Fibroblast of villous mesenchyme (primary cell): ENCODE measurements at places on chromosomes 2 and 18.

DNA sequence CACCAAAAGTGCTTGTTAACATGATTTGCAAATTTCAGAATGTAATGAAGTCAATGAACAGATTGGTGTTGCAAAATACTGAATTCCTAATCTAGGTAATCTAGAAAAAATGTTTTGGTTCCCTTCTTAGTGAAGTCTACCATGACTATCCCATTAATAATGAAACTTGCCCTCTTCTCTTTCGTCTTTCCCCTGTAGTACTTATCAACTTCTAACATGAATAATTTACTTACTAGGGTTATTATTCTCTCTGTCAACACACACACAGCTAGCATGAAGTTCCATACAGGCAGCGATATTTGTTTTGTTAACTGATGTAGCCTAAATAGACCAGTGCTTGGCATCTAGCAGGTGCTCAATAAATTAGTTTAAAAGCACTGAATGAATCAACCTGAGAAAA, 160.2 kb downstream of the NCK2 start:
- no peak for DNase-seq

GRCh38 chr2:205769495-205769850, 87.2 kb downstream of the NRP2 start:
- DNase-seq = peak; percentile 57

- DNase-seq = no peak
Measured at GRCh38 chr2:212526059-212526458, 12.5 kb downstream of the ERBB4 start.

DNA sequence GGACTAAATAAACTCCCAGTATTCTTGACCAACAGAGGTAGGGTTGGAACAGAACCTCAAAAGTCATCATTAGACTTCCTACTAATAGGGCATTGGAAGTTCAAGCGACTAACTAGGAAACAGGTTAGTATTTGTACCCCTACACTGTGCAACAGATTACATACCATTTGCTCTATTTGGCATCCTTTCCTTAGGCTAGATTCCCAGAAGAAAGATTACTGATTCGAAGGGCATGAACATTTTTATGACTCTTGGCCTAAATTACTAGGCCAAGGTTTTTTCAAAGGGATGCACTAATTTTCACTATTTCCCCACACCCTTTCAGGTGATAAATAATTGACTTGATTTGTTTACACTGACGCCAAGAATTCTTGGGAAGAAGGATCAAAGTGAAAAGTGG, 104.8 kb upstream of the CYP1B1 start:
- no peak for DNase-seq

- DNase-seq = no peak
Measured at GRCh38 chr2:213107728-213108127, 43.7 kb downstream of the IKZF2 start.

DNA sequence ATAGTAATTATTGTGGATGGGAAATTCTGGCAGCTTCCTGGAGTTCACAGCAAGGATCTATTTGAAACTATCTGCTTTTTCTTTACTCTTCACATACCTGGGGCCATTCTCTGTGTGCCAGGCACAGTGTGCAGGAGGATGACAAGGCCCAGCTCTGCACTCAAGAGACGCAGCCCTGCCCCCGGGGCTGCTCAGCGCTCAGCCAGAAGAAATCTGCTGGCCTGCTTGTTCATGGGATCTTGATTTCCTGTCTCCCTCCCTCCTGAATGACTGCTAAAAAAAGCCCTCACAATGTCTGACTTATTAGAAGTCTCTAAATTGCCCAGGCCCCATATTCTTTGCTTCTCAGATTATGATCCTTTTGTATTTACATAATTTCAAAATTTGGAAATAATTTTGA, 210.9 kb downstream of the DCDC2C start:
- DNase-seq = no peak

- no peak for DNase-seq
Measured at GRCh38 chr2:170930991-170931266, 1.9 kb downstream of the GORASP2 start.

DNA sequence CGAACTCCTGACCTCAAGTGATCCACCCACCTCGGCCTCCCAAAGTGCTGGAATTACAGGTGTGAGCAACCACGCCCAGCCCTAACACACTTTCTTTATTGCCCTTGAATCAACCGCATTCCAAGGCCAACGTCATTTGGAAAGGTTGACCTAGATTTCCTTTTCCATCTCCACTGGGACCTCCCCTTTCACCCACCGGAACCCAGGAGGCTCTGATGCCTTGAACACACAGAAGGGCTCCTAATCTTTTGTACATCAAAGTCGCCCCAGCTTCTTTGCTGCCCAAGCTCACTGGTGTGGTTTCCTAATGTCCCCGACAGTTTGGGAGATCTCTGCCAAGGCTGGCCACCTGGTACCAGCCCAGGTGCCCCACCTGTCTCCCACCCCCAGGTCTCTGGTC, 46.2 kb upstream of the CAB39 start:
- DNase-seq = no peak

- peak; percentile 68 for DNase-seq
Measured at GRCh38 chr2:207167099-207167923, 1.6 kb upstream of the KLF7 start.

DNA sequence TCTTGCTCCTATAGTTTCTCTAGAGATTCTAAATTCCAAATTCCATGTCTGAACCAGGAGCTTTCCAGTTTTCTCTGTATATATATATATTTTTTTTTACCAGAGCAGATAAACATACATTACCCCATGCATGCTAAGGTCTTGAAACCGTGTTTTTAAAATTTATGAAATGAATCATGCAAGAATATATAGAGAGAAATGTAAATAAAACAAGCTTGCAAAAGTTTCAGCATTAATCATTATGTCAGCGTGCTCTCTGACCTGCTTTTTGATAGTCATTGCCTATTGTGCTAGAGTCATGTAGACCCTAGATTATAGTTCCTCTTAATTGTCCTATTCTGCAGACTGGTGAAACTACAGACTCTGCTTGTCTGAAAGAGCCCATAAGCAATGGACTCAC, 22.6 kb upstream of the TRIM43 start:
- no peak for DNase-seq

DNA sequence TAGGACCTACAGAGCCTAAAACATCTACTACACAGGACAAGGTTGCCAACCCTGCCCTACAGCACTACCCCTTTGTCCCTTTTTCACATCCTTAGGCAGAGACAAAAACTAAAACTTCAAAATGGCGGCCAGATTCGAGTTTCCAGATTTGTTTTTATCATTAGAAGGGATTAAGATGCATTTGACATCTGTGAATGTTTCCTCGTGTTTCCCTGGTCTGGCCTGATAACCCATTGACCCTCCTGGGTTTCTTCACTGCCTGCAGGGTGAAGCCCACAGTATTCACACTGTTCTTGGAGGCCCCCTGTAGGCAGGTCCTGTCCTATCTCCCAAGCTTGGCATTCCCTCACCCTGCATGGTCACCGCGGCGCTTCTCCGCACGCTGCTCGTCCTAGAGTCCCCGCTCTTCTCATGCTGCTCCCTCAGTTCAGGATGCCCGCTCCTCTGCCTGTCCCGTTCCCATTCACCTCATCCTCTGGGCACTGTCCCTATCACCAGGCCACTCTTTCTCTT, 67.6 kb downstream of the TPGS2 start:
- peak; percentile 10 for DNase-seq

DNA sequence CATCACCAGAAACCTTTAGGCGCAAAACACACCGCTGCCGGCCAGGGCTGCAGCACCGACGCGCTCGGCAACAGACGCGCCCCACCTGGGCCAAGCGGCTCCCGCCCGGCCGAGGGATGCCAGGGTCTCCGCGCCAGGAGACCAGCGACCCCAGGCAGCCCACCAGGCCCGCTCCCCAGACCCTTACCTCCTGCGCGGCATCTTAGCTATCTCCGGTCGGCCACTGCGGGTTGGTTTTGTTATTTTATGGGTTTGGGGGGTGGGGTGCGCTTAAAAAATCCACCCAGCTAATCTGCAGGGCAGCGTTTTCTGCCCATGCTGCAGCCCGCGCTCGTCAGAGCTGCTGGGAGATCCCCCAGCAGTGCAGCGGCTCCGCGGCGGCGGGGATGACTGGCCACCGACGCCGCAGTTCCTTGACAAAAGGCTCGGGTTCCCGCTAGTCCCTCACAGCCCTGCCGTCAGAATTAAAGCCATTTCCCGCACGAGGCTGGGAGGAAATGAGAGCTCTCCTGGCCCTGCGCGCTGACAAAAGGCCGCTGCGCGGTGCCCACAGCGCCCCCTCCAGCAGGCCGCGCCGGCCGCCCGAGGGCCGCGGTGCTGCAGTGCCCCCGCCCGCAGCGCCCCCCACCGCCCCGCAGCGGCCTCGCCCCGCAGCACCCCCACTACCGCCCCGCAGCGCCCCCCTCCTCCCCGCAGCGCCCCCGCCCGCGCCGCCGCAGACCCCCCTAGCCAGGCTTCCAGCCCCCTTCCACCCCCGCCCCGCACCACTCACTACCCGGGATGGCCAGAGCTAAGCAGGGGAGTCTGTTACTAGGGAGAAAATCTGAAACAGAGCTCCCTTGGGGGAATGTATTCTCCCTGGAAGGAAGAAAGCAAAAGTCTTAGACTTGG, at the start of gene ADD2:
TSS of gene ADD2 (minus strand) at position 502 of the 891 bp plus-strand sequence. CDS start 61,792 bp downstream, outside the sequence.
- DNase-seq = peak; percentile 2

DNA sequence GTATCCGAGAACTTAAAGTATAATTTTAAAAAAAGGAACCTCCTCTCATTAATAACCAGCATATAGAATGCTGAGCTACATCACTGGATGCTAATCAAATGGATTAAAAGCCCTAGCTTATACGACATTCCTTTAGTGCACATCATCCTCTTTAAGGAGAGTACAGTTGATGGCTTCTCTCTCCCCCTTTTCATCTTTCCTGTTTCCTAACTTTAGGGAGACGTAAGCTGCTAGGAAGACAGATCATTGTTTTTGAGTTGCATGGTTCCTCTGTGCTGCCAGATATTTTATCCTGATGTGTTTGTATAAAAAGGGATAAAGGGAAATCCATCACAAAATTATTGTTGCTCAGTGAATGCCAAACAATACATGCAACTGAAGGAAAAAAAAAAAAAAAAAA, 94.2 kb downstream of the SLC8A1 start:
- DNase-seq = no peak

GRCh38 chr2:47735912-47736311, 47.0 kb upstream of the MSH6 start:
- DNase-seq = no peak

GRCh38 chr2:46047290-46047689, 249.9 kb upstream of the EPAS1 start:
- no peak for DNase-seq

GRCh38 chr18:69367104-69367503, 33.6 kb upstream of the DOK6 start:
- no peak for DNase-seq

GRCh38 chr18:46338766-46339165, 234.6 kb downstream of the HAUS1 start:
- DNase-seq = no peak

DNA sequence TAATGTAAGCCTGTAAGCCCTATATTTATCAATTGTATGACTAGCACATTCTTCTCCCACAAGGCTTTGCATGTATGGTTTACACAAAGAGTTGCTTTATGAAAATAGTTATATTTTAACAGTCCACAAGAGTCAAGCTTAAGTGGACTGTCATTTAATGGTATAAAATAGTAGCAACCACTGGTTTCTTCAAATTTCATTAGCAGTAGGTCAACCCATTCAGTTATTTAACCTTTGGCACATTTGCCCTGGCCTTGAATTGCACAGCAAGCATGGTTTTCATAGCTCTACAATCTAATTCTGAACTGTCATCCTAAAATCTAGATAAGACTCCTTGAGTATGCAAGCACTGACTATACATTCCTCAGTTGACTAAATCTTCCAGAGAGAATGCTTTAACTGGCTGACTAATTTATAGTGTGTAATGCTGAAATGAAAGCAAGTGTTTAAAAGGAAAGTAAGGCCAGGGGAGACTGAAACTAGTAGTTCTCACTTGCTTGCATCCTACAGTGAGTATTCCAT, 1.8 kb downstream of the DPP4 start:
- peak; percentile 96 for DNase-seq

- DNase-seq = no peak
Measured at GRCh38 chr2:89823556-89823955, 1132.1 kb downstream of the RPIA start.

- DNase-seq = no peak
Measured at GRCh38 chr2:105215586-105216192, 25.9 kb upstream of the GPR45 start.
